ENCODE measurements at places on chromosomes 2 and 18.

DNA sequence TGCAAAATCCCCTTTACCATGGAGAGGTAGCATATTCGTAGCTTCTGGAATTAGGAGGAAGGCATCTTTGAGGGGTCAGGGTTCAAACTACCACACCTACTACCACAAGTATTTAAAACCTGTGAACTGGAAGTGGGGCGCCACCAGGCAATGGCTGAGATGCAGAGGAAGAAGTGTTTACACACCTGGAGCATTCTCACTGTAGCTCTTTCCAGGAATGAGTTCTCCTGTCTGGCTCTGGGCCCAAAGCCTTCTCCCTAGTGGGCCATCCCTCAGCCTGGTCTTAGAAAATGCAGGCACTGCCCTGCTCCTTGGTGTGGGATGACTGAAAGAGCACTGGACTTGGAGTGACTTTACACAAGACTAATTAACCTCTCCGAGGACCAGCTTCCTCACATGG lies 30.7 kb upstream of the FOXI3 start:
- DNase-seq: no peak

DNA sequence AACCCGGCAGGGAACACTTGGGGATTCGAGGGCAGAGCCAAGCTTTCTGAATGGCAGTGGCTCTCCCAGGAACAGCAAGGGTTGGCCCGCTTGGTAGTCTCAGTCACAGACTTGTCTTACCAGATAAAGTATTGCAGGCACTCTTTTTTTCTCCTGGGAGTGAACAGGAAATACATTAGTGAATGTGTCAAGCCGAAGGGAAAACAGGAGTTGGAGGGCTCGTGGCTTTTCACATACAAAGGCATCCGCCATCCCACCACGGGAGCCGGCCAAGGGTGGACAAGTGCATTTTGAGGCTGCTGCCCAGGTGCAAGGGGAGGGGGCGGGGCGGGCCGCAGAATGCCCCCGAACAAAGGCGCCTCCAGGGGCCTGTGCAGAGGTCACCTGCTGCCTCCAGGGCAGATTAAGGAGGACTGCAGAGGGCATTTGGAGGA lies 163.3 kb upstream of the SIX3 start:
- no peak for DNase-seq

- DNase-seq: no peak
Observed at GRCh38 chr2:101267671-101268656, 15.3 kb downstream of the CNOT11 start.

GRCh38 chr18:21632393-21632792 lies 20.3 kb downstream of the SNRPD1 start:
- no peak for DNase-seq

- no peak for DNase-seq
Observed at GRCh38 chr2:142217804-142218203, 87.0 kb upstream of the LRP1B start.

- no peak for DNase-seq
Observed at GRCh38 chr2:136236019-136236418, 118.1 kb upstream of the CXCR4 start.

- DNase-seq: no peak
Observed at GRCh38 chr2:20532634-20533437, 86.0 kb downstream of the RHOB start.

DNA sequence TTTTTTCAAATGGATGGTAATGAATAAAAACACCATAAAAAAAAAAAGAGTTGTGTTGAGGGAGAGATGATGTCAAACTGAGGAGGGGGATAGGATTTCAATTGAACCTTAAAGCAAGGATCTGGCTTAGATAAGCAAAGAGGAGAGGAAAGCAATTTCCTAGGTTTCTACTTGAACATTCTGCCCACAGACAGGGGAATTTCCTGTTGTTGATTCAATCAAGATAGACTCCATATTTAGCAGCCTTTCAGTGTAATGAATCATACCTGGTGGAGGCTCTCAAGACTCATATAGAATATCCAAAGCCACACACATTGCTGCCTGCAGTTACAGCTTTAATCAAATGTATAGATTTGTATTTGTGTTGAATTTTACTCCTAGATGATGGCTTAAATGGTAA lies 294.4 kb upstream of the PIK3C3 start:
- no peak for DNase-seq

DNA sequence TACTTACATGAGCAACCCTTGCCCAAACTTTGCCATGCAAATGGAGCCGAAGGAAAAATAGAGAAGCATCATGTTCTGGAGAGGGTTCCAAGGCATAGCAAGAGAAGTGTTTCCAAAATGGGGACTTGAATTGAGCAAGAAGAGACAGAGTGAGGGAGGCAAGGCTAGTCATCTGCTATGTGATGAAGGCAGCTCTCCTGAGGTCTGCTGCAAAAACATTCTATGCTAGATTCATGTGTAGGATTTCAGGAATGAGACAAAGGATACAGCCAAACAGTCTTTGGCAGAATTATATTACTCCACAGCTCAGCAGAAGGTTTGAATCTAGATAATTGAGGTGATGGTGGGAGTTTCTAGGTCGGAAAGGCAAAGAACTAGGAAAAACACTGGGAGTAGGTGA lies 24.1 kb upstream of the MRPL19 start:
- no peak for DNase-seq

DNA sequence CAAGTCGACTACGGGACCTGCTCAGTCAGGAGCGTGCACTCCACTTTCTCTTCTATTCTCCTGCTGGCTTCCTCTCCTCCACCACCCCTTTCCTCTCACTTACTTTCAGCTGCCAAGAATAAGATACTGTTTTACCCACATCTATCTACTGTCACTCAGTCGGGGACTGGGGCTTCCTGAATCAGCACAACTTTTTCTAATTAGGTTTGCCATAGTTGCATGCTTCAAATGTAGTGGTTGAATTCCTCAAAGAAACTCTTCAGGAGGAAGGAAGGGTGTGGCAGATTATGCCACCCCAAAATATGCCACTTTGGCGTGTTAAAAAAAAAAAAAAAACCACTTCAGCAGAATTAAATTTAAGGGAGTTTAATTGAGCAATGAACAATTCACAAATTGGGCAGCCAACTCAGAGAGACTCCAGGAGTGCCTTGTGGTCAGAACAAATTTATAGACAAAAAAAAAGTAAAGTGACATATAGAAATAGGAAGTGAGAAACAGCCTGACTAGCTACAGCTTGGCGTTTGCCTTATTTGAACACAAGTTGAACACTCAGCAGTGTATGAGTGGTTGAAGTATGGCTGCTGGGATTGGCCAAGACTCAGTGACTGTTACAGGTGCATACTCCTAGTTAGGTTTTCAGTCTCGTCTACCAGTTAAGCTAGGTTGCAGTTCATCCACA lies 32.5 kb upstream of the RMDN2 start:
- DNase-seq: no peak

DNA sequence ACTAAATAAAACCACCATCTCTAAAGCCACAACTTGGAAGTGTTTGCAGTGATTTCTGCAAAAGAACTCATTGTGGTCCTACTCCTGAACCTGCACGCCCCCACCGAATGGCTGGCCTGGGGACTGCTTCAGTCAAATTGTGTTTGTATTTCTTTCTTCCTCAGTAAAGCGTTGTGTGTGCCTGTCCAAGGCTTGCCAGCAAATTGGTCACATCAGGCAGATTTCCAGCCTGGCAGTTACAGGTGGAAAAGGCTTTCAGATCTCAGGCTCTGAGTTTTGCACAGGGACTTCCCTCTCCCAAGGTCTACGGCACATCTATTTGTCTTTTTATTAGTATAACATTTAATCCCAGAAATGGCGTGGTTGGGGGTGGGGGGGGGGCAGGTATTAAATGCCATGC lies 54.0 kb upstream of the NOSTRIN start:
- DNase-seq: no peak

- DNase-seq: no peak
Observed at GRCh38 chr2:68921646-68922045, 31.0 kb downstream of the GKN2 start.

GRCh38 chr2:172311921-172312345 lies 115.5 kb upstream of the ITGA6 start:
- no peak for DNase-seq

- DNase-seq: no peak
Observed at GRCh38 chr2:193584522-193584938, 1389.8 kb upstream of the TMEFF2 start.

DNA sequence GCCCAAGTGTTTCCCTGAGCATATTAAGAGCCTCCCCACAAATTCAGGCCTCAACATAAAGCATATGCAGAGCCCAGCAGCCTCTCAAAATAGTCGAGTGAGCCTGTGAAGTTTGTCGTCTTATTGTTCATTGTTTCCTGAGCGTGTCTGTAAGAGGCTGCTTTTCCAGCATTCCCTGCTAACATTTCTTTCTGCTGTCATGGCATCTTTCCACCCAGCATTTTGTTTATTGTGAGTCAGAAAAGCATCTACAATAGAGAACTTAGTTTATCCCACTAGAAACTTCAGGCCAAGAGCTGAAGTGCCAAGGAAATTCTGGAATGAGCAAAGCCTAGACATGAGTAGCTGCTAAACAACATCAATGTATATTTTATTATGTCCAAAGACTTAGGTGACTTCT lies 46.3 kb upstream of the STAM2 start:
- no peak for DNase-seq

DNA sequence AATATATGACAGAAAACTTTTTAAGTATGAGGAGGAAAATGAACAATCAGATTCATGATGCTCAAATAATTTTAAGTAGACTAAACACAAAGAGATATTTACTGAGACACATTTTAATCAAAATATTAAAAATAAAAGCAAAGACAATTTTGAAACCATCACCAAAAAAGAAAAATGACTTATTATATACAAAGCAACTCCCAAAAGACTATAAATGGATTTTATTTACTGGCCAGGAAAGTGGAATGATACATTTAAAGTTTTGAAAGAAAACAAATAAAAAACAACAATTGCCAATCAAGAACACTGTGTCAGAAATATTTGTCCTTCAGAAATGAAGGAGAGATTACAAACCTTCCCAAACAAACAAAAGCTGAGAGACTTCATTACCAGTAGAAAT lies 968.5 kb upstream of the CELF4 start:
- DNase-seq: no peak

DNA sequence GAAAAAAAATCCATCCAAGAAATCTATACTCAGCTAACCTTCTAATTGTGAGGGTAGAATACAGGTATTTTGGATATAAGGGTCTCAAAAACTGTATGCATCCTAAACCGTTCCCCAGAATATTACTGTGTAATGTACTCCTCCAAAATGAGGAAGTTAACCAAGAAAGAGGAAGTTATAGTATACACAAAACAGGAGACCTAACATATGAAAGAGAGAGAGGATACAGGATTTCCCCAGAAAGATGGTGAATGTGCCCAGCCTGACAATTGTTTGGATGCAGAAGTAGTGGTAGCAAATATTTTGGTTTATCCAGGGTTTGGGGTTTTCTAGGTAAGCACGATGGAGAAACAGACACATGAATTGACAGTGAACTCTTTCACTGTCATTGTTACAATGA lies 50.6 kb downstream of the GALNT3 start:
- no peak for DNase-seq

DNA sequence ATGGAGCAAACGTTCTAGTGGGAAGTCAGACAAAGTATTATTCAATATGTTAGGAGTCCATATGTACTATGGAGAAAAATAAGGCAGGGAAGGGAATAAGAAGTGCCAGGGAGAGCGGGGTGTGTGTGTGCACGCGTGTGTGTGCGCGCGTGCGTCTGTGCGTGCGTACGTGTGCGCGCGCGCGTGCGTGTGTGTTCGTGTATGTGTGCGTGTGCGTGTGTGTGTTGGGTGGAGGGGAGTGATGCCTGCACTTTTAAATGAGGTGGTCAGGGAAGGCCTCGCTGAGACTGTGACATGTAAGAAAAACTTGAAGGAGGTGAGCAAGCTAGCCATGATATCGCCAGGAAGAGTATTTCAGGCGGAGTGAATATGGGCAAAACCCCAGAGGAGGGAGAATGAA lies 1.6 kb upstream of the MREG start:
- no peak for DNase-seq

DNA sequence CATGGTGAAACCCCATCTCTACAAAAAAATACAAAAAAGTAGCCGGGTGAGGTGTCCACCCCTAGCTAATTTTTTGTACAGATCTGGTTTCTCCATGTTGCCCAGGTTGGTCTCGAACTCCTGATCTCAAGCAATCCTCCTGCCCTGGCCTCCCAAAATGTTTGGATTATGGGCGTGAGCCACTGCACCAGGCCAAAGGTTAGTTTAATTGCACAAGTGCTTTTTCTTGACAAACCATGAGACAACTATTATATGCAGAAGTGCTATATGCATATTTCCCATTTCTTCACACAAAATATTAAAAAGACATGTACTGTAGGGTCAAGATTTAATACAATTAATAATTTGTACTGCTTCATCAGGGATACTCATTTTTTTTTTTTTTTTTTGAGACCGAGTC lies 5.0 kb upstream of the GGCX start:
- no peak for DNase-seq

GRCh38 chr2:240997856-240998705 lies at the start of gene SNED1:
Gene SNED1 (plus strand): TSS chr2:240998618. CDS start chr2:240998838, 220 bp downstream.
- DNase-seq: peak; percentile 50

- DNase-seq: no peak
Observed at GRCh38 chr2:191174442-191174841, 23.6 kb upstream of the STAT4 start.

- DNase-seq: no peak
Observed at GRCh38 chr18:74342416-74343043, 26.9 kb downstream of the C18orf63 start.

- DNase-seq: no peak
Observed at GRCh38 chr2:24272161-24272802, 88.1 kb downstream of the ITSN2 start.

GRCh38 chr18:68728081-68728700 lies 13.3 kb upstream of the TMX3 start:
- DNase-seq: no peak

DNA sequence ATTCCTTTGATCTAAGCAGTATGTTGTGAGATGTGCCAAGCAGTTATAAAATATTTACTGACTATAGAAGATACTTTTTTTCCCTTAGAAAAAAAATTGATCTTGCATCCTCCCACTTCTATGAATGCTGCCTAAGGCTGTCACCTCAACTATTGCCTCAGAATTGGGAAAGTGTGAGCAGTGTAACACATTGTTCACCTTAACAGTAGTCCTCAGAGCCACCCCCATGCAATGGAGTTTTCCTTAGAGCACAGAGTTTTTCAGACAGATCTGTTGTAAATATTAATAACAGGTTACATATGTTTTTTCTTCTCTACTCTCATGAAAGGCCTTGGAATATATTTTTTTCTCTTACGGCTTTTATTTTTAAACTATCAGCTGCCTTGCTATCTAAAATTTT lies 607.3 kb downstream of the STK39 start:
- DNase-seq: no peak

All from stimulated activated CD8-positive, alpha-beta memory T cell treated with anti-CD3 and anti-CD28 coated beads, Interleukin-7, amount 100 ng/mL, for 1 hour (primary cell).